ENCODE measurements at places on chromosomes 1 and 21.

DNA sequence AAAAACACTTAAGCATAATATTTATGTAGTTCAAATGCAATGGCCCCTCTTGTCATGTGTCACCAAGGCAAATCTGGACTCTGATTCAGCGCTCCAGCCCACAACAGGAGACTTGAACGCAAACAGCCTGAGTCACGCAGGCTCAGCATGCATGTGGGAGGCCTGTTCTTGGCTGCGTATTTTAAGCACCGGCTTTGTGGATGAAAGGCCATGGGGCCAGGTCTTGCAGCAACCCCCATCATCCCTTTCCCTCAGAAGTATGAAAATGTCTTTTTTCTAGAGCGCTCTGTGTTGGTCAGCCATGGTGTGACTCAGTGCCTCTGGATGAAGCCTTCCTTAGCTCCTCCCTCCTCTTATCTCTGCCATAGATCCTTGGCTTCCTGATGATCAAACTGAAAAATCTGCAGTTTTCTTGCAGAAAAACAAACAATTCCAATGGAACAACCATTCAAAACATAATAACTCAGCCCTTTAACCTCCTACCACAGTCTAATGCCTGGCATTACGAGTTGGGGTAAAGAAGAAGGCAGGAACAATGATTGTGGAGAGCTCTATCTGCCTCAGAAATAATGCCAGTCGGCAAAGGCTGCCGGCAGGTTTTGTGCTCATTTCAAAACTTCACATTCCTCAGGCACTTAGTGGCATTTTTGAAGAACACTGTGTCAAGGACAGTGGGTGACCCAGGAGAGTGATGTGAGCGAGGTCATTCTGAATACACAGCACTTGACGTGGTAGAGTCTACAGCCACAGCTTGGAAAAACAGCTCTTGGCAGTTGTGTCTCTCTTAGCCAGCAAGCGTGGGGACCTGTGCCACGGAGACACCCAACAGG lies 167.5 kb downstream of the CLIC6 start:
- DNase-seq, result no peak

- DNase-seq, result no peak
These were observed 34.4 kb downstream of the WNT4 start for GRCh38 chr1:22108339-22109105.

- no peak for DNase-seq
These were observed 30.0 kb upstream of the DPH5 start for GRCh38 chr1:101055623-101056022.

DNA sequence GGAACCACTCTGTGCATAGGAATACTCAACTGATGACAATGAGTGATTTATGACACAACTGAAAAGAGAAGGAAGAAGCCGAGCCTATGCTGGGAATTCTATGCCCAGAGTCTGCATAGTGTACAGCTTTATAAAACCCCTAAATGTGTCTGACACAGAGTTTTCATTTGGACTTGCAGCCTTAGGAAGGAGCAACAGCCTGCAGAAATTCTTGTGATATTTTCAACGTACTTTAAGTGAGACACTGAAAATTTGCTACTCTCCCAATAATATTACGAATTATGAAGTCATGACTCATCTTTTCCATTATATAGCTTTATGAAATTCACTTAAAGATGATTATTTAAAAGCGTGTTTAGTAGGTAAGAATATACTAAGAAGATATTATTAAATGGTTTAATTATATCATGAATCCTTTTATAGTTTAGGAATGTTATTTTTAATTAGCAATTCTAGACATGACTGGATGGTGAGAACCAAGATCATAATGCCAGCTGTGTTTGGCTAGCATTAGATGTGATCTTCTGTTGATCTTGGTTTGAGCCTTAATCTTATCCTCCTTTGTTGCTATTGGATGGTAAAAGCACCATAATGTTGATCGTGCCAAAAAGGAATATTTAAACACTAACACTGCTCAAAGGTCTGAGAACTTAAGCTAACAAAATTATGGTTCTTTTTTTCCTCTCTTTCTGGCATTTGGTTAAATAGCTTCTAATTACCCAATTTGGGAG lies 785.1 kb upstream of the ADGRL4 start:
- no peak for DNase-seq

DNA sequence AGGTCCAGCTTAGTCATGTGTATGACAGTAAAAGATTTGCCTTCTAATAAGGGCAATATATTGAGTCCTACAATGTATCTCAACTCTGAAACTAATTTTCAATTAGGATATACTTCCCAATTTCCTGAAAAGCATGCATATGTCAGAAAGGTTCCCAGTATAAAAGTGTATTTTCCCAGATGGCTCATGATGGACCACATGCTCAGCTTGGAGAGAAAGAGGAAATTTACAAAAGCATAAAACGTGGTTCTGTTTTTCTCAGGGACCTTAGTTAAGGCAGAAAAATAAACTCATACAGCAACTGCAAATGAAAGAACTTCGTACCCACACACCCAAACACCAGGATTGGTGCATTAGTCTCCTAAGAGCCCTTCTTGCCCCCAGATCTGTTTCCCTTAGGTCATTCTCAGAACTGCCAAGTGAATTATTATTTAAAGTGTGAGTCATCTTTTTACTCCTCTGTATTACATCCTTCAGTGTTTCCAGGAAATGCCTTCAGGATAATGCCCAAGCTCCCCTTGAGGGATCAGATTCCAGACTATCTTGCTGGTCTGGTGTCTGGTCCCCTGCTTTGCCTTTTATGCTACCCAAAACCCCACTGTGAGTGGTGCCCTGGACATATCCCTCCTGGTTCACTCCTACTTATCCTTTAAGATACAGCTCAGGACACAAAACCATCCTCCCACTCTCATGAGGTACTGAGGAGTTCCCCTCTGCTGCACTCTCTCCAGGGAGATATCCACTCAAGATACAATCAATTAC lies 57.4 kb downstream of the SSX2IP start:
- no peak for DNase-seq

DNA sequence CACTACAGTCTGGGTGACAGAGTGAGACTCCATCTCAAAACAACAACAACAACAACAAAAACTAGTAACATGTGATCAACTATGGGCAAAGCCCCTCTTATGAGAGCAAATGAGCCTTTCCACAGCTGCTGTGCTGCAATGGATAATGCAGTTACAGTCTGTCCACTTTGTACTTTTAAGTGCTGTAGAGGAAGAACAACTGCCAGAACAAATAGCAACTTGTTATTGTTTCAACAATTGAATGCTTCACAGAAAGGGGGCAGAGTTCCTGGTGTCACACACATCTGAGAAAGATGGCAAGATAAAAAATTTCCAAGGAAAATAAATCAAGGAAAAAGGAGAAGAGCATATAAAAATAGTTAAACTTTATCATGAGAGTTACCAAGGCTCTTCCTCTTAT lies 243.6 kb upstream of the DMRTA2 start:
- no peak for DNase-seq
